ENCODE measurements at places on chromosomes 3 and 15.

DNA sequence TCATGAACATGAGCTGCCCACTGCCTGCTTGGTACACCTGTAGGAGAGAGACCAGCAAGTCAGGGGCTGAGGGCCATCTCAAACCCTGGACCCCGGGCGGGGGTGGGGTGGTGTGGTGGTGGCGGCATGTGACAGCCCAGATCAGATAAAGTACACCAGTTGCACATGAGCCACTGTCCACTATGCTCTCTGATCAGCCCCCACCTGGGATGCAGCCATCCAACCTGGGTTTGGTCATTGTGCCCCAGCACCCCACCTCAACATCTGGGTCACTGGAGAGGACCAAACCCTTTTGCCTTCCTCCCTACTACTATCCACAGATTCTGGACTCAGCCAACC lies 3.0 kb upstream of the NCKIPSD start:
- DNase-seq: no peak

DNA sequence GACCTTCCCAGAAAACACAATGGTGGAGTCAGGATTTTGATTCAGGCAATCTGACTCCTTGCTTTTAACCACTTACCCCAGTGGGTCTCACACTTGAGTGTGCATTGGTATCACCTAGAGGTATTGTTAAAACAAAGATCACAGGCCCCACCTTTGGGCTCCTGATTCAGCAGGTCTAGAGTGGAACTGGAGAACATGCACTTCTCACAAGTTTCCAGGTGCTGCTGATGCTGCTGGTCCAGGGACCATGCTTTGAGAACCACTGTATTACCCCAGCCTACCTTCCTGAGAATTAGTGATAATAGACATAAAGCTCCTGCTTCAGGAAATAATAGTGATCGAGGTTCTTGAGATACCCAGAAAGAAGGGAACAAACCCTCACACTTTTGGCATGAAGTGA lies 466.9 kb downstream of the EPHB1 start:
- DNase-seq: no peak

GRCh38 chr3:160564949-160565441 lies 376 bp downstream of the KPNA4 start:
- DNase-seq: no peak

DNA sequence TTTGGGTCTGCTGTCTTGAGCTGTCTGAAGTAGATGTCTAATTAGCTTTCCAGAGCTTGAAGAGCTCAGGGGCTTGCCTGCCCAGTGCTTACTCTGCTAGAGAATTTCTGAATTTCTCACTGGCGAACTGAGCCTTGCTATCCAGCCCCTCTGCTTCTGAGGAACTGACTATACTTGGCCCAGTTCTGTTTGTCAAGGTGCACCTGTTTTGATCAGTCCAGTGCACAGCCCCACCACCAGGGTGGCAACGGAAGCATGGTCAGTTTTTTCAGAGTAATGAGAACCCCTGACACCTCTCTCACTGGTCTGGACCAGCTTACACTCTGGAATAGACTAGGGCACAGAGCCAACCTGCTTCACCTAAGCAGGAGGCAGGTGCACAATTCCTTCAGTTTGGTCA lies 25.2 kb downstream of the ITGB5 start:
- no peak for DNase-seq

GRCh38 chr15:50053055-50053856 lies 65.8 kb downstream of the ATP8B4 start:
- no peak for DNase-seq

GRCh38 chr3:75295013-75295412 lies 369.1 kb upstream of the FRG2C start:
- DNase-seq: no peak

- no peak for DNase-seq
Observed at GRCh38 chr3:88852606-88853005, 254.8 kb upstream of the EPHA3 start.
